ENCODE measurements at places on chromosomes 13 and 19.

DNA sequence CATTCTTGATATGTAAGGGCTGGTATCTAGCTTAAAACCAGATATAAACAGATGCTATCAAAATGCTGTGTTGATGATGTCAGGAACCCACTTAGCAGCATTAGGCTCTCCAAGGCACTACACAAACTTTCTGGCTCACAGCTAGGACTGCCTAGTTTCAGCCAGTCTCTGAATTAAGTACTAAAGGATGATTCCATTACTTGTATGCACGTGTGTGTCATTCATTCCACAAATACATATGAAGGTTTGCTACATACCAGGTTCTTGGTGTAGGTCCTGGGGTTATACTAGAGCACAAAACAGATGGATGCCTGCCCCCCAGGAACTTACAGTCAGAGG lies 151.5 kb downstream of the RGCC start:
- DNase-seq: no peak

GRCh38 chr19:42276284-42276683 lies 7.2 kb downstream of the CIC start:
- DNase-seq: no peak

GRCh38 chr13:109761695-109762094 lies 24.7 kb downstream of the IRS2 start:
- DNase-seq: no peak

GRCh38 chr13:34156841-34157365 lies 339.0 kb downstream of the RFC3 start:
- DNase-seq: no peak

DNA sequence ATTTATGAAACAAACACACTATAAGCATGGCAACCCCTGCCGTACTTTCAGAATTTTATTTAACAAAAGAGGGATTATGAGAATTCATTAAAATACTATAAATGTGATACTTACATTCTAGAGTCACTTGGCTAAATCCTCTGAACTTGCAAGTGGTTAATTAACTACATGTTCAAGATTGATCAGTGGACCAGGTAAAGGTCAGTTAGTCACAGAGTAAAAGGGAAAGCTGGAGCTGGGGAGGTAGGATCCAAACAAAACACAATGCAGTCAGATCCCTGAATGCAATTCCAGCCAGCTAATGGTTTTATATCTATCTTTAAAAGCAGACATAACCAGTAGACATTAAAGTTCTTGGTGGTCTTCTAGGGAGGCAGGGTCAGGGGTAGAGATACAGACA lies 270.5 kb downstream of the DIAPH3 start:
- no peak for DNase-seq

DNA sequence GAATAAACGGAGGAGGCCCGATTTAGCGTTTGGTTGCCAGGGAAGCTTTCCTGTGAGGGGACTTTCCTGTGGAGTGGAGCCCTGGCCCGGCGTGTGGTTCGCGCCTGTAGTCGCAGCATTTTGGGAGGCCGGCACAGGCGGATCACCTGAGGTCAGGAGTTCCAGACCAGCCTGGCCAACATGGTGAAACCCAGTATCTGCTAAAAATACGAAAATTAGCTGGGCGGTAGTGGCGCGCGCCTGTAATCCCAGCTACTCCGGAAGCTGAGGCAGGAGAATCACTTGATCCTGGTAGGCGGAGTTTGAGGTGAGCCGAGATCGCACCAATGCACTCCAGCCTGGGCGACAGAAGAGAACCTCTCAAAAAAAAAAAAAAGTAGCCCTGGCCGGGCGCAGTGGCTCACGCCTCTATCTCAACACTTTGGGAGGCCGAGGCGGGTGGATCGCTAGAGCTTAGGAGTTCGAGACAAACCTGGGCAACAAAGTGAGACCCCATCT lies 6.9 kb downstream of the KANK3 start:
- DNase-seq: no peak

DNA sequence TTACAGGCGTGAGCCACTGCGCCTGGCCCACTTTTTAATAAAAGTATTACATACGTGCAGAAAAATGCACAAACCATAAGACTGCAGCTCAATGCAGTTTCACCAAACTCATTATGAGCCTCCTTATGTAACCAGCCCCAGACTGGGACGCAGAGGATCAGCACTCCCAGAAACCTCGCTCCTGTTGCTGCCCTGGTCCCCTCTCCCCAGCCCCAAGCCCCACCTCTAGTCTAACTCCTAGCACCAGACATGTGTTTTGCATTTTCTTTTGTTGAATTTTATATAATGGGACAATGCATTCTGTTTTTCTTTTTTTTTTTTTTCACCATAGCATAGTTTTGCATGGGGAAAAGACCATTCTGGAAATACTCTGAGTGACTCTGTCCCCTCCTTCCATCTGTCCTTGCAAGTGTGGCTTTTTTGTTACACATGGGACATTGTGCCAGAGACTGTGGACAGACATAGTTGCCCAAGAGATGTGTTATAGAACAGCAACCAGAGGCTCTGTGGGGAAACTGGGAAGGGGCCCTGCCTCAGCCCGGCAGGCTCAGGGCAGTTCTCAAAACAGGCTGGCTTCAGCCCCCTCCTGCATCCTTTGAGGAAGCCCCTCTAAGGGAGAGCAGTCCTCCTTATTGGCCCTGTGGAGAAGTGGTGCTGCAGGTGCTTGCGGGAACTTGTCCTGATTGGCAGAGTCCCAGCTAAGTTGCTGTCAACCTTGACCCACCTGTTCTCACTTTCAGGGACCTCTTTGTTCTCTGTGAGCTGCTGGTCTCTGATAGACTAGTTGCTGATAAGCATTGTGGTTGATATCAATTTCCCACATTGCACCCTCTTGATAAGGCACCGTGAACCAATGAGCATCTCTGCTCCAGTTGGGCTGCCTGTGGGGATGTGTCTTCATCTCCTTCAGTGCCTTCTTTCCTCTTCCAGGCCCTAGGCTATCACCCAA lies 13.8 kb upstream of the OLFM4 start:
- no peak for DNase-seq

GRCh38 chr19:12866416-12867119 lies 14.7 kb downstream of the DNASE2 start:
- DNase-seq: no peak

DNA sequence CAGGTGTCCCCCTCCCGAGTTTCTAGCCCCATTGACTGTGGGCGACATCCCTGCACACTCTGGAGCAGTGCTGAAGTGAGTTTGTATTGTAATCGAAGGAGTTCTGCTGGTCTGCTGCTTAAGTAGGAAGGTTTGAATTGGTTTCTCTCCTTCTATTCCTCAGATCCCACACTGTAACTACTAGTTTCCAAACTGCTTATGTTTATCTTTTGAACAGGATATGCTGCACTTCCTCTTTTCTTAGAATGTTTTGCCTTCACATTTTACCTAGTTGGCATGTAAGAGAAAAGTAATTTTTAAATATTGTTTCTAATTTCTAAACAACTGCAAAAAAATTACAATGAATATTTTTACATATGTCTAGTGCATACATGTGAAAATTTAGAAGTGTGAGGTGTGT lies 511.8 kb downstream of the KLF12 start:
- DNase-seq: no peak

- DNase-seq: no peak
These were observed 51.3 kb downstream of the RAB20 start for GRCh38 chr13:110509971-110510786.

- no peak for DNase-seq
These were observed 135.6 kb downstream of the NUFIP1 start for GRCh38 chr13:44853641-44854040.

DNA sequence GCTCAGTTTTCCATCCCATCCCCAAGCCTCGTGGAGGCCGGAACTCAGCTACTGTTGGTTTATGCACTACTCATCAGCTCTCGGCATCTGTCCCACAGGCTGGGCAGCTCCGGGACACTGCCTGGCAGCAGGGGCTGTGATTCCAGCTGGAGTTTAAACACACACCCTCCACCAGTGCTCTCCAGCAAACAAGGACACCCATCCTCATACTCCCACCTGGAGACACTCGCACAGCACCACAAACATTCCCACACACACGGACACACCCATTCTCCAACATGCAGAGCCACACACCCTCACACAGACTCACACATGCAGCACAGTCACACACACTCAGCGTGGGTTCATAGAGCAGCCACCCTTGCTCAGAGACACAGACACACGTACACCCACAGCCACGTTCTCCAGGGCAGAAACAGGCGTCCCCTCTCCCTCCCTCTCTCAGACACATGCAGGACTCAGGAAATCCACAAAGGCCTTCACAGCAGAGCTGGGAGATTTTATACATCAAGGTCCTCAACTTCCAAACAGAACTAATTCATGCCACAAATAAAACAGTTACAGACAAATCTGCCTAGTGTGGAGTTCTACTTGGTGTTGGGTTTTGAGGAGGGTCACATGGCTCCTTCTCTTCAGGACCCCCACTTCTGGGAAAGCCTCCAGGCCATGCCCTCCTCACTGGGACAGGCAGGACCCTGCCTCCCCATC lies 785.4 kb downstream of the UQCRFS1 start:
- DNase-seq: no peak

GRCh38 chr19:35345671-35346111 lies 2.0 kb upstream of the FFAR1 start:
- DNase-seq: no peak

DNA sequence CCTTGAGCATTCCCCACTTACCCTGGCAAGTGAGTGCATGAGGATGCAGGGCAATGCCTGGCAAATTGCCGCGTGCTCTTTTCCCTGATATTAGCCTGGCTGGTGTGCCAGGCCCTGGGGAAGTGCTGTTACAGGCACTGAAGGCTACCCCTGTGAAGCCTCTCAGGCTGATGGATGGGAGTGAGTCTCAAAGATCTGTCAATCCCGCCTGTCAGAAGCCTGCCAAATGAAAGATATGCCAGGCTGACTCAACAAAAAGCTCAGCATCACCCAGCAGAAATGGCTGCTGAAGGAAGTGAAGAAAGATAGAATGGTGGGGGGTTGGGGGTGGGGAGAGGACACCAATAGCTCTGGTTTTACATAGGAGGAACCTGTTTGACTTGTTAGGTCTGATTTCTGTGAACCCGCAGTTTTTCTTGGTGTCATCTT lies 112.1 kb downstream of the LACC1 start:
- DNase-seq: no peak

DNA sequence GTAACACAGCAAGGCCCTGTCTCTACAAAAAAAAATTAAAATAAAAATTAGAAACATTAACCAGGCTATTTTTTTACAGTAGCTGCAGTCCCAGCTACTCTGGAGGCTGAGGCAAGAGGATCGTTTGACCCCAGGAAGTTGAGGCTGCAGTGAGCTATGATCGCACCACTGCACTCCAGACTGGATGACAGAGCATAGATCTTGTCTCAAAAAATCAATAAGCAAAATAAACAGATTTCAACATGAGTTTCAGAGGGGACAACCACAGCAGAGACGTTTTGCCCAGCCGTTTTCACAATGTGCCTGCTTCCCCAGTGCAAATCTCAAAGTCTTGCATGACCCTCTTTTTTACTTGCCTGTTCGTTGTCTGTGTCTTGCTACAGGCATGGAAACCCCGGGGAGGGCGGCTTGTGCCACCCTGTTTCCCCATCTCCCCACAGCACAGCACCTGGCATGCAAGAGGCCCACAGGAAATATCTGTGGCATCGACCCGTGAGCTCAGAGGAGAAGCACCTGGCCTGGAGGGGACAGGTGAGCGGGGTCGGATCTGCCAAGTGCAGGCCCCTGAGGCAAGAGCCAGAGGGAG lies 222.0 kb upstream of the ZNF507 start:
- no peak for DNase-seq

GRCh38 chr13:67259208-67259607 lies 29.1 kb upstream of the PCDH9 start:
- DNase-seq: no peak

GRCh38 chr19:30896554-30896953 lies 452.7 kb downstream of the TSHZ3 start:
- no peak for DNase-seq

DNA sequence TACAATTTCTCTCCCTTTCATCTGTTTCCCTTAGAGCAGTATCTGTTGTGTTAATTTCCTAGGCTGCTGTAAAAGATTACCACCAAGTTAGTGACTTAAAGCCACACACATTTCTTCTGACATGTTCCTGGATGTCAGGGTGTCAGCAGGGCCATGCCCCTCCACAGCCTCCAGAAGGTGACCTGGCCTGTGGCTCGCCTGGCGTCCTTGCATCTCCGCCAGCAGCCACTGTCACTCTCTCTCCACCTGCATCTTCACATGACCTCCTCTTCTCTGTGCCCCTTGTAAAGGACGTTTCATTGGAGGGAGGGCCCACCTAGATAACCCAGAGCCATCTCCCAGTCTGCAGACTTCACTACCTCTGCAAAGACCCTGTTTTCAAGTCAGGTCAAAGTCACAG lies 61.3 kb downstream of the SLC7A9 start:
- no peak for DNase-seq

DNA sequence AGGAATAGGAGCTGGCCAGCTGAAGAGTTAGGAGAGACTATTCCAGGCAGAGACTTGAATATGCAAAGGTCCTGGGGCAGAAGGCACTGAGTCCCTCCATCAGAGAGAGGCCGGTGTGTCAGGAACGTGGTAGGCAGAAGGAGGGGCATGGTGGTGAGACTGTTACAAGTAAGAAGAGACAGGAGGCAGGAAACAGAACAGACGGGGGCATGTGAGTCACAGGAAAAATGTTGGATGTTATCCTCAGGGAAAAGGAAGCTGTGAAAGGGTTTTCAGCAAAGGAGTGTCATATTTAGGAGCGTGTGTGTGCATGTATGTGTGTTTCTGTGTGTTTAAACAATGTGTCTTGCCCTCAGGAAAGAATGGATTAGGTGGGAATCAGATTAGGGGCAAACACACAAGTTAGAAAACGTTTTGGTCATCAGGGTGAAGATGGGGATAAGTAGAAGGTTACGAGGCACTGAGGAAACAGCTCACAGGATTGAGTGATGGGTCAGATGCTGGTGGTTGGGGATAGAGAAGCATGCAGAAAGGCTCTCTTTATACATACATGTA lies 1.1 kb downstream of the EDDM13 start:
- no peak for DNase-seq

DNA sequence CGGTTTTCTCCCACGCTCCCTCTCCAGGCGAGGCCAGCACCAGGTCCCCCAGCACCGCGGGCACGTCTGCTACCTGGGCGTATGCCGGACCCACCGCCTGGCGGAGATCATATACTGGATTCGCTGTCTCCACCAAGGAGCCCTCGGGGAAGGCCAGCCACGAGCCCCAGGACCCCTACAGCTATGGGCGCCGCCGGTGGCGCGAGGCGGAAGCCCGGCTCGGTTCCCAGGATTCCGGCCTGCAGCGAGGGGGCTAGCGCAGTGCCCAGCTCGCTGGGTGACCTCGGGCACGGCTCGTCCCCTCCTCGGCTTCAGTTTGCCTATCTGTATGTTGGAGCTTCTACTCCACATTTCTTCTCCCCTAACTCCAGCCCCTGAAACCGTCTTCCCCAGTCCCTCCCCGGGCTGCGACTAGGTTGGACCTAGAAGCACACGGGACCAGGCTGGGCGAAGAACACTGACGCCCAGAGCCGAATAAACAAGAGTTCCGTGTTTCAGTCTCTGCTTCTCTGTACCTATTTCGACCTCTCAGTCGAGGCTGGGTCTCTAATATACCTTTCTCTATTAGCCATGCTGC lies 749 bp upstream of the CPT1C start:
- DNase-seq: no peak

GRCh38 chr19:43664018-43664417 lies 6.0 kb downstream of the PLAUR start:
- no peak for DNase-seq

Data from vagina (tissue), 2 donors.